ENCODE measurements at places on chromosomes 6 and 20.

GRCh38 chr6:41182069-41183034, 18.6 kb downstream of the TREML2 start:
- peak; percentile 23 for DNase-seq

DNA sequence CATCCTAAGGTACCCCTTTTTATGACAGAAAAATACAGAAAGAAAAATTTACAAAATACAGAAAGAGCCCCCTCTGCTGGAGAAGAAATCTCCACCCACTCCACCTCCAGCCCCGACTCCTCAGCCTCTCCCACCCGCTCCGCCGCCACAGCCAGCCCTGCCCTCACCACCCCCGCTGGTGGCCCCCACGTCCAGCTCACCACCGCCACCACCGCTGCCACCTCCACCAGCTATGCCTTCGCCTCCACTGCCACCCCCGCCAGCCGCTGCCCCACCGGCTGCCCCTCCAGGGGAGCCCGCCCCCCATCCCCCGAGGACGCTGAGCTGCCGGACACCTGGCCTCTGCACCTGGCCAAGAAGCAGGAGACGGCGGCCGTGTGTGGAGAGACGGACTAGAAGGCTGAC, 17.7 kb downstream of the WFDC2 start:
- DNase-seq: no peak

- DNase-seq: no peak
Measured at GRCh38 chr6:158043586-158044524, 62.2 kb downstream of the SYNJ2 start.

DNA sequence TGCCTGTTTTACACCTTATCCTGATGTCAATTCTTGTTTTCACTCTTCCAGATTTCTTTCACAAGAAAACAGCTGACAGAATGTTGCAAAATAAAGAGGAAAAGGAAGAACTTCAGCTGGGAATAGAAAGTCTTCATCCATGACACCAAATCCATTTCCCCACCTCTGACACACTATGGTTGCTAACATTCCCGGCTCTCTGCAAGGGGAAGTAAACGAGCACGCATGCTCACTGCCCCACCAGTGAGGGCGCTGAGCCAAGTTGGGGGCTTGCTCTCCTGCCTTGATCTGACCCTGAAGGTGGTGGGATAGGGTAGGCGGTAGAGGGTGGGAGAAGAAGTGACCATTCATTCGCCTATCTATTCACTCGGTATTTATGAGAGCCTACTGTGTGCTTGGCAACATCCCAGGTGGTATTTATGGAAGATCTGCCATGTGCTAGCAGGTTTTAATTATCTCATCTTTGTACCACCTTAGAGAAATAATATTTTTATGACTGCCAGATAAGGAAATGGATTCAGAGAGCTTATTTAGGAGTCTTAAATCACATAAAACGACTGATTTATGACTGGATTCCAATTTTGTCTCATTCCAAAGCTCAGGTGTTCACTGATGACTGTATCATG, 206.2 kb downstream of the FOXC1 start:
- no peak for DNase-seq

- no peak for DNase-seq
Measured at GRCh38 chr20:49545572-49545971, 22.4 kb downstream of the PTGIS start.

DNA sequence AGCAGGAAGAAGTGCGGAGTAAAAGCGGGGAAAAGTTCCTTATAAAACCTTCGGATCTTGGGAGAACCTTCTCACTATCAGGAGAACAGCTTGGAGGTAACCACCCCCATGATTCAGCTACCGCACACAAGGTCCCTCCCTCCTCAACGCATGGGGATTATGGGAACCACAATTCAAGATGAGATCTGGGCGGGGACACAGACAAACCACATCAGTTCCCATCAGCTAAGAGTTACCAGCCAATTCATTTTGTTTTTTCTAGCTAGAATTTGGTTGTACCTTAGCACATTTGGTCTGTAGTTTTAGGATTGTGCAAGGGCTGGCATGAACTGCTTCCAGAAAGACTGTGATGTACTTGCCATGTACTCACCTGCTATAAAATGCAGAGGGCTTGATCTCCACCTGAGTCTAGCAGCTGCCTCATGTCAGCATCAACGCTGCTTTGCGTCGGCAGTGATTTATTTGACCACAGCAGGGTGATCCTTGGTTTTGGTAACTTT, 94.7 kb upstream of the SLC2A12 start:
- no peak for DNase-seq

DNA sequence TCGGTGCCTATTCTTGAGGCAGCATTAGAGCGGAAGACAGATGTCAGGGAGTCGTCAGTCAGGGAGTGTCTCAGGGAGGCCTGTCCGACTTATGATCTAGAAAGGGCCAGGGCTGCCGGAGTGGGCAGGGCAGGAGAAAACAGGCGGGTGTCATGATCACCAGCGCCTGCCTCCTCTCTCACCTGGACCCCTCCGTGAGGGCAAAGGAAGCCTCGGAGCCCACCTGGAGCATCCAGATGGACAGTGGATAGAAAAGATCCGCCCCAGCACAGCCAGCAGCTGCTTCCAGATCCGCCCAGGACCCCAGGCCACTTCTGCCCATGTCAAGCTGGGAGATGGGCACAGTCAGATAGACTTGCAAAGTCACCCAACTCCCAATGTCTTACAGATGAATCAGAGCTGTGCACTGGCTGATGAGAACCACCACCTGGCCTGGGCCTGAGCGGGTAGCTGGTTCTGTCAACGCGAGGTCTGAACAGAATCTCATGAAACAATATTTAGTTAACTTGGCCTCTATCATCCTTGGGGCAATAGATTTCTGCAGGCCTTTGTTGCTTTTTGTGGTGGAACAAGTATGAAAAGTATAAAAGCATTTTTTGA, 22.2 kb downstream of the PSMG4 start:
- no peak for DNase-seq

GRCh38 chr6:16654701-16655100, 106.6 kb downstream of the ATXN1 start:
- DNase-seq: no peak

- DNase-seq: no peak
Measured at GRCh38 chr6:120405947-120406346, 928.3 kb downstream of the TBC1D32 start.

- no peak for DNase-seq
Measured at GRCh38 chr20:45779011-45779915, 12.4 kb downstream of the WFDC3 start.

DNA sequence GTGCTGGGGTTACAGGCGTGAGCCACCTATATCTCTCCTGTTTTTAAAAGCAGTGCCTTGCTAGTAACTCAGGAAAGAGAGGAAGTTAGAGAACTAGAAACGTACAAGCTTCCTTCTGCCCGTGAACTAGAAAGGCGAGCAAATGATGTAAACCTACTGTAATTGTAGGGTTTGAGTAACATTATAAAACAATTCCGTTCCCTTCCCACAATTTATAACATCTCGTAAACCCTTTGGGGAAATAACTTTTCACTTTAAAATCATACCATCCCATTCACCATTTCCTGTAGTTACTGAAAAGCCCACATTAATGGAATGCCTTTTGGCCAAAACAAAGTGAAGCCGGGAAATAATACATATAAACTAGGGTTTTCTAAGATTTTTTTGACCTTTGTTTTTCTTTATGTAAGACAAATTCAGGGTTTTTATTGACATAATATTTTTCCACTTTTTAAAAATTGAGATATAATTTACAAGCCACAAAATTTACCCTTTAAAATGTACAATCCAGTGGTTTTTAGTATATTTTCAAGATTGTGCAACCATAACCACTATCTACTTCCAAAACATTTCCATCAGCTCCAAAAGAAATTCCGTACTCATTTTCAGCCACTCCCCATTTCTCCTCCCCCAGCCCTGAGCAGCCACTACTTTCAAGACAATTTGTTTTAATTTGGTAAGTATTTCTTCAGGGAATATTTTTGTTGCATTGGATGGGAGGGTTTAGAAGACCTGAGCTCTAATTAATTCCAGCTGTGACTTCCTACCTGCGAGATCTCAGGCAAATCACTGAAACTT, 175.1 kb upstream of the PDE10A start:
- no peak for DNase-seq

GRCh38 chr6:151001387-151002056, 136.0 kb downstream of the MTHFD1L start:
- no peak for DNase-seq

DNA sequence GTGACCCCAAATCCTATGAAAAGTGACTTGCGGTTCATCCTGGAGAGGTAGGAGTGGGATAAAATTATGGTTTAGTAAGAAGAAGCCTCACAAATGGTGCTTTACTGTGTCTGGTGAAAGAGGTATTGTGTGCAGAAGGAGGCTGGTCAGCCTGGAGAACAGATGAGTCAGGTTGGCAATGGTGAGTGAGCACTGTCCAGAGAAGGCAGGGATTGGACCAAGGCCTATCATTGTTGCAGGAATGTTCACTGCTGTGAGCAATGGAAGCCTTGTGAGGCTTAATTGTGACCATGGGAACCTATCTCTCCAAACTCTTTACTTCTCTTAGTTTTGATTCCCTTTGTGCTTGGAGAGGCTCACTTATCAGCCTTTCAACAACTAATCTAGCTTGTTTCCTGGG, 89.0 kb upstream of the KCNK16 start:
- no peak for DNase-seq

GRCh38 chr20:6827472-6827871, 60.0 kb downstream of the BMP2 start:
- DNase-seq: no peak

- DNase-seq: no peak
Measured at GRCh38 chr20:46188866-46189541, 70.9 kb downstream of the CD40 start.

GRCh38 chr6:64712606-64713005, 994.4 kb downstream of the EYS start:
- DNase-seq: no peak

DNA sequence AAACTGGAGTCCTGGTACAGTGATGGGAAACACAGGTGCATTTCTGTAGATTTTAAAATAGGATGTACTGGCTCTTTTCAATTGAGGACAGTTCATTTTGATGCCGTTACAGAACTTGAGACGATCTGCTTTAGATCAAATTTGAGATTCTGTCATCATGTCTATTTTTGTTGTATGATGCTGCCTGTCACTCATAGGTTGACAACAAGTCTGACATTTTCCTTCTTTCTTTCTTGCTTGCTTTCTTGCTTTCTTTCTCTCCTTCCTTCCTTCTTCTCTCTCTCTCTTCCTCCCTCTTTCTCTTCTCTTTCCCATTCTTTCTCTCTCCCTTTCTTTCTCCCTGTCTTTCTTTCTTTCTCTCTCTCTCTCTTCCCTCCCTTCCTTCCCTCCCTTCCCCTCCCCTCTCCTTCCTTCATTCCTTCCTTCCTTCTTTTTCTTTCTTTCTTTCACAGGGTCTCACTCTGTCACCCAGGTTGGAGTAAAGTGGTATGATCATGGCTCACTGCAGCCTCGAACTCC, 152.6 kb upstream of the SGK1 start:
- DNase-seq: no peak

- peak; percentile 28 for DNase-seq
Measured at GRCh38 chr6:87436435-87436834, 28.7 kb downstream of the CFAP206 start.

DNA sequence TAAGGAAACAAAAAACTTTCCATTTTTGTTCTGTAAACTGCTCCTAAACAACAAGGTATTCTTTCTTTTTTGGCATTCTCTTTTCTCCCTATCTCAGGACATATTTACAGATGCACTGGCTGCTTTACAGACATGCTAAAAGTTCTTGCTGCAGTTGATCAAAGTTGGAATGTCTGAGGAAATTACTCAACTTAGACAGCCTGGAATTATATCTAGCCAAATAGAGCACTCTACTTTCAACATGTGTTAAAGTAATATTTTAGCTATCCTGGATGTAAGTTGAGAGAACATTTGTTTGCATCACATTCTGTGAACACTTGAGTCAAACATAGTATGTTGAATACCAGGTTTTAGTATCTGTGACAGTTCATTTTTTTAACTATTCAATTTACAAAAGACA, 24.8 kb downstream of the TASP1 start:
- no peak for DNase-seq

GRCh38 chr6:168049706-168050224, 29.2 kb downstream of the FRMD1 start:
- DNase-seq: no peak

- no peak for DNase-seq
Measured at GRCh38 chr6:2839195-2839981, 2.3 kb downstream of the SERPINB1 start.

- DNase-seq: no peak
Measured at GRCh38 chr6:9085054-9085708, 649.8 kb upstream of the SLC35B3 start.

GRCh38 chr6:141552463-141552862, 580.3 kb upstream of the GJE1 start:
- DNase-seq: no peak

GRCh38 chr6:136118787-136119186, 131.3 kb downstream of the MTFR2 start:
- no peak for DNase-seq

- DNase-seq: no peak
Measured at GRCh38 chr6:11615214-11615602, 77.7 kb downstream of the TMEM170B start.

DNA sequence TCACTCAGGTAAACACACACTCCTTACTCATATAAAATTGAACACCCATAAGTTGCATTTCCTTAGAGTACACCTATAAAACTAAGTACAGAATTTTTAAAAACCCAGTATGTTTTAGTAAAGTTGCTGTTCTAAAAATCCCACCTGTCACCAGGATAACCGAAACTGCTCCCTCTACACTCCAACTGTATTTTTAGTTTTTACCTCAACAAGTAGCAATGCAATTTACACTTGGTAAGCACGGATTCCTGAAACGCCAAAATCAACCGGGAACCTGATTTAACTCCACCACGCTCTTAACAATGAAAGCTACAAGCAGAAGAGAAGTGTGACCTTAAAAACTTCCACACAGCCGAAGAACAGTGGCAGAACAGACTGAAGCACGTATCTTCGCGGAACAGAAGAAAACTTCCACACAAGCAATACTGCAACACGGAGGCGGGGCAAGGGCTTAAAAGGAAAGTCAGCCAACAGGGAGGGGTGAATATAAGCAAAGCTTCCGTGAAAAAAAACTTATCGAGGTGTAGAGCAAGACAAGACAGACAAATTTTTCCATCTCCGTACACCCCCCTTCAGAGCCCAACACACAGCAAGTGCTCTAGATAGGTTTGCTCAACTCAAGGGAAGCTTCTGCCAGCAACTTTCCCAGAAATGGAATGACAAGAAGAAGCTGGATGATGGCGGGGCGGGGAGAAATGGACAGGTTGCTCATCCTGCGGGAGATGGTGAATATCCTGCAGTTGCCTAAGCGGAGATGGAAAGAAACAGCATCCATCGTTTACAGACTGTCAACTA, 1.4 kb downstream of the STAU1 start:
- peak; percentile 33 for DNase-seq

- DNase-seq: no peak
Measured at GRCh38 chr6:6319952-6320811, at the start of gene F13A1. Gene F13A1 (minus strand): TSS chr6:6320662. CDS start chr6:6318664, 1,998 bp downstream.

DNA sequence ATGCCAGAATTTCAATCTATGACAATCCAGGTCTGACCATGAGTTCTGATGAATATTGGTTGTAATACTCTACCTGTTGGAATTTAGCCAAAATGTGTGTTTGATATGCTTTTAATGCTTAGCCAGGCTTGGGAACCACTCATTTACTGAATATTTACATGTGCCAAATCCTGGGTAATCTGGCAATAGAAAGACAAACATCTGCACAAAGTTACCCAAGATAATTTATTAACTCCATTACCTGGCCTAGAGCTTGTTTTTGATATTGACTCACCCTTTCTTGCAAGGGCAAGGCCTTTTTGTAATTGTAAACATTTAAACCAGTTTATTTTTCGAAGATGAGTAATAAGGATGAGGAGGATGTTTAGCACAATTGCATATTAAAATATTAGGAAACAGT, 13.5 kb upstream of the CD2AP start:
- no peak for DNase-seq
